ENCODE measurements at places on chromosomes 16 and 17.

GRCh38 chr16:86778978-86779377 lies 200.6 kb downstream of the FOXL1 start:
- no peak for DNase-seq

DNA sequence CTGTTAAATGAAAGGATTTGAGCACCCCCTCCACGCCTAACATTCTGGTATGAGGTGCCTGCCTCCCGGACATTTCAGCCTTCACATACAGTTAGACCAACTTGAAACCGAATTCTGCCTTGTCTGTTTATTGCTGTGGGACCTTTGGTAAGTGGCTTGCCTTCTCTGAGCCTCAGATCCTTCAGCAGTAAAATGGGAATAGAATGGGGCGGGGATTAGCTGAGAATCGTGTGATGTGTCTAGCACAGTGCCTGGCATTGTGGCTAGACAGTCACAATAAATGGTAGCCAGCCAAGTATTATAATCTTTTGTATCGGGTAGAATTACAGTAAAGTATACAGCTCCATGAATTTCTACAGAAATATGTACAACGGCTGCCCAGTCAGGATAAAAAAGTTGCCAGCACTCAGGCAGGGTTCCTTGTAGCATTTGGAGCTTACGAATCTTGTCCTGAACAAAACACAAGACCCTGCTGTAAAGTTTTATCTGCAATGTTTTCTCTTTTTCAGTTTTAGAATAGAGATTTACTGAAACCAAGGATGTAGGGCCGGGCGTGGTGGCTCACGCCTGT lies 786 bp downstream of the TMC7 start:
- no peak for DNase-seq

DNA sequence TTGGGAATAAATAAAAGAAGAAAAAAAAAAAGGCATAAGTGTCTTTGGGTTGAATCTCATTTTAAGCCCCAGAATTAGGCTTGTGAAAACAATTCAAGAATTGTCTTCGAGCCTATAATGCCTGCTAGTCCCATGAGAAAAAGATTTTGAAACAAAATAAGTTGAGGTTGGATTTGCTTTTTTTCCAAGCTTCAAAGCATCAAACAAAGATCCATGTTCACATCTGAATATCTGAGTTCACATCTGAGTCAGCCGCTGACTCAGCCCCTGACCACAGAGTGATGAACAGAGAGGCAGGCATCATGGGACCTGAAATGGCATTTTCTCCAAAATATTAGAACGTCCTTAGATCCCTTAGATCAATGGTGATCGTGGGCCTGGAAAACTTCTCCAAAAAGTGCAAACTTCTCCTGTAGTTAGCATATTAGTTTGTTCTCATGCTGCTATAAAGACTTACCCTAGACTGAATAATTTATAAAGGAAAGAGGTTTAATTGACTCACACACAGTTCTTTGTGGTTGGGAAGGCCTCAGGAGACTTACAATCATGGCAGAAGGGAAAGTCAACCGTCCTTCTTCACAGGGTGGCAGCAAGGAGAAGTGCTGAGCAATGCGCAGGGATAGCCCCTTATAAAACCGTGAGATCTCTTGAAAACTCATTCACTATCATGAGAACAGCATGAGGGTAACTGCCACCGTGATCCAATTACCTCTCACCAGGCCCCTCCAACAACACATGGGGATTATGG lies 294.6 kb upstream of the HSBP1 start:
- peak; percentile 91 for DNase-seq

DNA sequence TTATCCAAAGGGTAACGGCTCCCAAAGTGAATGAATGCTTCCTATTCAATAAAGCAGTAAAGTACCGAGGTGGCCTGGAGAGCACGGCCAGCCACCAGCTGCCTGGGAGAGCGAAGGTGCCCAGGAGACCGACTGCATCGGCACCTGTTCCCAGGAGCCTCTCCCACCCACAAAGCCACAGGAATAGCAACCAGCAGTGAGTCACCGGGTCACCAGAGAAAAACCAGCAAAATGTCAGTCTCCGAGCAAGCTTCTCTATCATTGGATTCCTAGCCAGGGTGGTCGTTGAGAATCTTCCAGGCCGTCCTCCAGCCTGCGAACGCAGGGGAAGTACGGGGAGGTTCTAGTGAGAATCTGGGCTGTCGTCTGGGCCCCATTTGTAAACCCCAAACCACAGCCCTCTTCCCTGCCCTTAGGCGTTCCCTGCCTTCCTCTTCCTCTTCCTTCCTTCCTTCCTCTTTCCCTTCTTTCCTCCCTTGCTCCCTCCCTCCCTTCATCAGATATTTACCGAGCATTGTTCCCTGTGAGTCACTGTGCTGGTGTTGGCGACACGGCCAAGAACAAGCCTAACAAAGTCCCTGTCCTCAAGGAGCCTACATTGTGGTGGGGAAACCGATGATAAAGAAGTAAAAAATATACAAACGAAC lies 114.6 kb downstream of the SLC39A11 start:
- DNase-seq: peak; percentile 84

DNA sequence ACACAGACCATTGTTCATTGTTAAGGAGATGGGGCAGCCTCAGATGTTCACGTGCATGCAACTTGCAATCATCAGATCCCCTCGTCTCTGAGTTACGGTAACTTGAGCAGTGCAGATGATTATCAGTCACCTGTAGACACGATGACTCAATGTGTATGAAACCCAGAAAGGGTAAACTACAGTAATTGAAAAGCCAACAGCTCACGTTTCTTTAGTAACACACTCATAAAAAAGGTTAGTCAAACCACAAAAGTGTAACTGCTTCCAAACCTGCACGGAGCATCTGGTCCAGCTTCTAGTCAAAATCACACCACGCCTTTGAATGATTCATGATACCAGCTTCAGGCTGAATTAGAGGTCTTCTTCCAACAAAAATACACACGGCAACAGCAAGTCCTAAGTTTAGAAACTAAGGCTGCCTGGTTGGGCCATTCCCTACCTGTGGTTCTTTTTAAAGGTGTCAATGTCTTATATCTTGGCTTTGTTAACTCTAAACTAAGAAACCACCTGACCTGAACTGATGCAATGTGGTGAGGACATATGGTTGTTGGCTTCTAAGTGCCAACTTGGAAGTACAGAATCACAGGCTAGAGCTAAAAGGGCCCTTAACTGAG lies 32.3 kb downstream of the GRB7 start:
- DNase-seq: peak; percentile 97

All from M059J (cell line).